ENCODE measurements at places on chromosomes 2 and 18.

GRCh38 chr2:239870863-239871262 is 154.3 kb downstream of the NDUFA10 start:
- no peak for DNase-seq
- H3K27me3 ChIP-seq: peaks cover 22% of the 10 kb centered on the region
- H3K36me3 ChIP-seq: no peaks in the 10 kb centered on the region
- H3K4me3 ChIP-seq: no peak overlapping the region
- peaks cover 5% of the 10 kb centered on the region for H3K4me1 ChIP-seq

DNA sequence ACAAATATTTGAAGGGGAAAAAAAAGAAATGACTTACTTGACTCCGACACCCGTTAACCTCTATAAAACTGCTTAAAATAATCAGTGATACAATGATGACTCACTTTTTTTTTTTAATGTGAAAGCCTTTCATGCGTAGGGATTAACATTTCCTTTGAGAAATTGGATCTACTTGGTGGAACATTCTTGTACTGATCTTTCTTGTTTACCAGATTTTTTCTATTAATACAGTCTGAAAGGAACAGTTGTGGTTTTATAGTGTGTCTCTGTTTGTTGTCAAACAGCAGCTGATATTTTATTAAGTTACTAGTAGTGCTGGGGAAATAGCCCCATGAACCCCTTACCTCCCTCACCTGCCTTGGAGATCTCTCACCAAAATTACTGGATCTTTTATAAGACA is 40.2 kb upstream of the NEB start:
- no peak overlapping the region for H3K27ac ChIP-seq
- H3K36me3 ChIP-seq: peaks cover 37% of the 10 kb centered on the region
- no peak for DNase-seq
- no peaks in the 10 kb centered on the region for H3K4me1 ChIP-seq
- H3K4me3 ChIP-seq: no peak overlapping the region

DNA sequence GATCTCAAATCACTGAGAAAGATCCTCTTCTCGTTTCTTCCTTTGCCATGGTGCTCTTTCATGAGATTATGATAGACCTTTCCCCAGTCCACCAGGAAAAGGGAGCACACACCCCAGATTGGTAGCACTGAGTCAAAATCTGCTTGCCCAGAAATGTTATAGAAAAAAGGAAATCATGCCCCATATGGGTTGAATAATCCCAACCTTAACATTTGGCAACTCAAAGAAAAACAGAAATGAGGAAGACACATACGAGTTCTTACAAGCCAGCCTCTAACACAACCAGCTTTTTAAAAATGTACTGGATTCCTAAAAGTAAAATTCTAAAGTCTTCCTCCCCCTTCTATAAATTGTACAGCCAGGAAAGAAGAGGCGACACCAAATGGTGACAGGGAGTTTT is 103.0 kb downstream of the ANKRD44 start:
- peaks cover 96% of the 10 kb centered on the region for H3K4me1 ChIP-seq
- H3K27ac ChIP-seq: peak overlapping the region; percentile 97
- DNase-seq: no peak
- peaks cover 58% of the 10 kb centered on the region for H3K36me3 ChIP-seq
- no peaks in the 10 kb centered on the region for H3K27me3 ChIP-seq
- H3K4me3 ChIP-seq: peak overlapping the region; percentile 61

- DNase-seq: no peak
- H3K27ac ChIP-seq: no peak overlapping the region
- H3K4me1 ChIP-seq: no peaks in the 10 kb centered on the region
- H3K27me3 ChIP-seq: no peaks in the 10 kb centered on the region
Observed at GRCh38 chr2:191410646-191411436, 165.6 kb downstream of the MYO1B start.

- H3K27ac ChIP-seq: no peak overlapping the region
- H3K27me3 ChIP-seq: peaks cover 13% of the 10 kb centered on the region
- H3K4me3 ChIP-seq: no peak overlapping the region
- no peaks in the 10 kb centered on the region for H3K4me1 ChIP-seq
- DNase-seq: no peak
Observed at GRCh38 chr2:111958901-111959300, 60.5 kb downstream of the MERTK start.

DNA sequence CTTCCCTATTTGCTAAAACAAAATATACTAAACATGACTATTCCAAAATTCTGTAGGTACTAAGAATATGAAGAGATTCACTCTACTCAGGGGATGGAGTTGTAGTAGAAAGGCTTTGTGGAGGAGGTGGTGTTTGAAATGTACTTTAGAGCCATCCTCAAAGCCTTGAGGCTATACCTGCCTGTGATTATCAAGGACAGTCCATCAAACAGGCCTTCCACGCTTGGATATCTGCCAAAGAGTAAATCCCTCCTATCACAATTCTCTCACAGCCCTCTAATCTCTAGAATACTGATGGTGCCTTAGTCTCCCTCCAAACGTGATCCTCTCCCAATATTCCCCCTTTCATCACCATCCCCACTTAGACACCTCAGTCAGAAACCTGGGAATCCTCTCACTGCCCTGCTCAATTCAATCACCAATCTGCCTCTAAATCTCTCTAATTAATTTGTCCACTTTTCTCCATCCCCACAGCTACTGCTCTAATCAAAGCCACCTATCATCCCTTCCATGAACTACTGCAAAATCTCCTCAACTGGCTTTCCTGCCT is 13.1 kb downstream of the SOS1 start:
- H3K4me3 ChIP-seq: no peak overlapping the region
- no peak for DNase-seq
- peaks cover 57% of the 10 kb centered on the region for H3K36me3 ChIP-seq
- H3K27me3 ChIP-seq: no peaks in the 10 kb centered on the region
- H3K4me1 ChIP-seq: peaks cover 70% of the 10 kb centered on the region
- H3K27ac ChIP-seq: no peak overlapping the region

DNA sequence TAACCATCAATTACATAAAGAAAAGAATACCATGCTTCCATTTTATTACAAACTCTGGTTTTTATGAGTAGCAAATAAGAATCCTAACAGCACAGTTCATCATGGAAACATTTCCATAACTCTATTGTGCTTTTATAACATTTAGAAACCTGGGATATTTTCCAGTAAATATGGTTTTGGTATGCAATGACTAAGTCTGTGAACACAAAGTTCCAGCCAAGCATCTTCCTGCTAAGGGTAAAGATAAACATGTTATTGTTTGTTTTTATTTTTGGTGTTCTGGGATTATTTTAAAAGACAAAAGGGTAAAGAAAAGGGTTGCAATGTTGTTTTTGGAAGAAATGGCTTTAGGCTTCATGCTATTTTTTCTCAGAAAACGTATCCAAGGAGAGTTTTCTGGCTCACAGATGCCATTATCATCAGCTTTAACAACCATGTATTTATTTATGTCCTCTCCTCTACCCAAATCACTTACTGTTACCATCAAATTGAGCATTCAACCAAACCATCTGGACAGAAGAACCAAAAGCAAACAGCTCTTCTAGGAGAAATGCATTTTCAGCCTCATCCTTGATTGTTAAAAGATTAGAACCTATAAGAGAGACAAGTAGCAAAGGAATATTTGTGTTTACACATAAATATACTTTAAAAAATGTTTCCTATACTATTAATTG is 116.0 kb downstream of the PLA2R1 start:
- no peaks in the 10 kb centered on the region for H3K27me3 ChIP-seq
- no peak overlapping the region for H3K4me3 ChIP-seq
- H3K36me3 ChIP-seq: no peaks in the 10 kb centered on the region

- peak; percentile 95 for DNase-seq
- H3K27ac ChIP-seq: peak within 1 kb of the TSS; percentile 96
- peak within 1 kb of the TSS; percentile 95 for H3K4me3 ChIP-seq
- peaks cover 46% of the 10 kb centered on the region for H3K4me1 ChIP-seq
- no peaks in the 10 kb centered on the region for H3K27me3 ChIP-seq
Observed at GRCh38 chr2:189783927-189784867, at the start of the genes ORMDL1 and PMS1. Gene ORMDL1 (minus strand): TSS chr2:189784339. CDS start chr2:189782595, 1,744 bp downstream. Gene PMS1 (plus strand): TSS chr2:189784450. CDS start chr2:189791810, 7,360 bp downstream.

GRCh38 chr2:198060277-198060676 is 255.9 kb downstream of the PLCL1 start:
- H3K4me1 ChIP-seq: no peaks in the 10 kb centered on the region
- H3K36me3 ChIP-seq: no peaks in the 10 kb centered on the region
- no peaks in the 10 kb centered on the region for H3K27me3 ChIP-seq
- no peak overlapping the region for H3K4me3 ChIP-seq
- DNase-seq: no peak

DNA sequence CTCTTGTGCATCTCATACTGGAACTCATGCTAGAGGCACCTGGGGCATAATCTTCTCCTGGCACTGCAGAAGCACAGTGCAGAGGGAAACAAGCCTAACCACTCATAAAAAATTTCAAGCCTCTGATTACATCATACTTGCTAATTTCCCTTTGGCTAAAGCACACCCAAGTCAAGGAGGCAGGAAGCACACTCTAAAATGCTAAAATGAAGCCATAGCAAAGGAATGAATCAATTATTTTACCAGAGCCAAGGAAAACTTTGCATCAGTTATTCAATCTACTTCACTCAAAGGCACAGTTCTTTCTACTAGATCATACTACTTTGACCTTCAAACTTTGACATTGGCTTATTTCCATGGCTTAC is 79.6 kb upstream of the SPOPL start:
- H3K36me3 ChIP-seq: no peaks in the 10 kb centered on the region
- H3K27ac ChIP-seq: no peak overlapping the region
- no peak for DNase-seq

GRCh38 chr2:25514043-25514637 is 159.2 kb downstream of the DTNB start:
- no peak overlapping the region for H3K4me3 ChIP-seq
- DNase-seq: no peak
- no peak overlapping the region for H3K27ac ChIP-seq
- H3K4me1 ChIP-seq: peaks cover 32% of the 10 kb centered on the region

- H3K27me3 ChIP-seq: no peaks in the 10 kb centered on the region
- H3K36me3 ChIP-seq: no peaks in the 10 kb centered on the region
- no peak overlapping the region for H3K4me3 ChIP-seq
- no peak overlapping the region for H3K27ac ChIP-seq
Observed at GRCh38 chr18:11021477-11021876, 127.9 kb downstream of the PIEZO2 start.

DNA sequence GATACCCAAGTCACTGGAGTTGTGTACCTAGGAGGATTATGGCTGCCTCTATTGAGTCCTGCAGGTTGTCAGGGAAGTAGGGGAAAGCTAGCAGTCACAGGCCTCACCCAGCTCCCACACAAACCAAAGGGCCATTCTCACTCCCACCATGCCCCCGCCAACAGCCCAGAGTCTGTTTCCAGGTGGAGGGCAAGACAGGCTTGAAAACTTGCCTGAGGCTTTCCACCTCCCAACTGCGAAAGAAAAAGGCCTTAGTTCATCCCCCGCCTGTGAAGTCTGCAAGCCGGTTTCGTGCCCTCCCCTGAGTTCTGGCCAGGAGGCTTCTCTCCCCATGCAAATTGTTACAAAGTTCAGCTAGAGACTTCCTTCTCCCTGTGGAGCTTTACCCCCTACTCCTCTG is 270.3 kb downstream of the TXNL1 start:
- H3K27ac ChIP-seq: no peak overlapping the region
- no peaks in the 10 kb centered on the region for H3K27me3 ChIP-seq
- no peak for DNase-seq
- no peaks in the 10 kb centered on the region for H3K4me1 ChIP-seq
- H3K36me3 ChIP-seq: no peaks in the 10 kb centered on the region

DNA sequence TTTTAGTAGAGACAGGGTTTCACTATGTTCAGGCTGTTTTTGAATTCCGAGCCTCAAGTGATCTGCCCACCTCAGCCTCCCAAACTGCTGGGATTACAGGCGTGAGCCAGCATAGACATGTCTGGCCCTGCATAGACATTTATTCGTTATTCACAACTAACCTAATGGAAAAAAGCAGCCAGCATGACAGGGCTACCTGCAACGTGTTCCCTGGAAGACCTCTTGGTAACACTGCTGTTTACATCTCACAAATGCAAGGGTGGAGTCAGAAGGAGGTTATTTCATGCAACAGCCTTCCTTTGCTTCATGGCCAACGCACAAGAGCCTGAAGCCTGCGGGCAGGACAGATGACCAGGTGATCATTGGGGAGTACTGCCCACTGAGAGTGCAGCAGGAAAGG is 9.2 kb downstream of the SERPINE2 start:
- H3K27me3 ChIP-seq: no peaks in the 10 kb centered on the region
- no peak overlapping the region for H3K4me3 ChIP-seq
- H3K4me1 ChIP-seq: peaks cover 71% of the 10 kb centered on the region
- peaks cover 24% of the 10 kb centered on the region for H3K36me3 ChIP-seq

GRCh38 chr2:95314964-95315611 is 17.9 kb downstream of the KCNIP3 start:
- H3K27ac ChIP-seq: no peak overlapping the region
- no peaks in the 10 kb centered on the region for H3K4me1 ChIP-seq
- DNase-seq: no peak
- H3K4me3 ChIP-seq: no peak overlapping the region
- no peaks in the 10 kb centered on the region for H3K36me3 ChIP-seq

DNA sequence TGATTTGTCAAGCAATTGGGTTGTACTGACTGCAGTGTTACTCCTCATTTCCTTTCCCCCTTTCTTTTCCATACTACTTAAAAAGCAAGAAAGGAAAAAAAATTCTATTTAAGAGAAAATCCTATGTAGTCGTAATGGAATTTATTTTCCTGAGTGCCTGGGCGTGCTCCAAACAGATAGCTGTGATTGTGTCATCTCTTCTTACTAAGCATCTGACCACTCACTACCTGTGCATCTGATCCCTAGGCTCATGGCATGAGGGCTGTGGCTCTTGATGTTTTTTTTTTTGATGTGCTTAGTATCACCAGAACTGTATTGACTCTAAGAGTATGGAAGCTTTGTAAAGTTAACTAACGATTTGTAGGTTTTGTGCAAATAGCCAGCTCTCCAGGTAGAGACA is 19.0 kb downstream of the CRIM1 start:
- H3K36me3 ChIP-seq: peaks cover 2% of the 10 kb centered on the region
- no peak overlapping the region for H3K27ac ChIP-seq
- no peak overlapping the region for H3K4me3 ChIP-seq
- DNase-seq: no peak
- peaks cover 17% of the 10 kb centered on the region for H3K4me1 ChIP-seq

GRCh38 chr2:133090358-133090757 is 420.4 kb upstream of the LYPD1 start:
- no peaks in the 10 kb centered on the region for H3K36me3 ChIP-seq
- DNase-seq: no peak
- no peak overlapping the region for H3K4me3 ChIP-seq
- no peaks in the 10 kb centered on the region for H3K27me3 ChIP-seq

GRCh38 chr18:46356278-46357033 is 252.3 kb downstream of the HAUS1 start:
- peaks cover 3% of the 10 kb centered on the region for H3K4me1 ChIP-seq
- no peaks in the 10 kb centered on the region for H3K36me3 ChIP-seq
- H3K27me3 ChIP-seq: peaks cover 11% of the 10 kb centered on the region
- no peak overlapping the region for H3K27ac ChIP-seq
- no peak overlapping the region for H3K4me3 ChIP-seq

DNA sequence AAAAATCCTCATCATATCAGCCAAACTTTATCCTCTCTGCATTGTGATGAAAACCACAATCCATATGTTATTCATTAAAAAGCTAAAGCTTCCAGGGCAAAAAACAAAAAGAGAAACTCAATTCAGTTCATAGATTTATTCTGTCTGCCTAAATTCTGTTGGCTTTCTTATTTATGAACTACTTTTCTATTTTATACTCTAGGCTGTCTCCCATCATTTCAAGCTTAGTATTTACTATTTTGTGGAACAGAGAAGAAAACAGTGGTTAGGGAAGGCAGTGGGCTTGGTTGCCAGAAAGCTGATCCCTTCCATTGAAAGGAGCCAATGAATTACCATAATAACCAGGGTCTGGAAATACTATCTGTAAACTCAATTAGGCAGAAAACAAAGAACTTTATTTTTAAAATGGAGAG is 71.8 kb downstream of the RAPH1 start:
- H3K27me3 ChIP-seq: no peaks in the 10 kb centered on the region
- no peaks in the 10 kb centered on the region for H3K4me1 ChIP-seq
- no peak overlapping the region for H3K4me3 ChIP-seq
- no peaks in the 10 kb centered on the region for H3K36me3 ChIP-seq

- H3K4me3 ChIP-seq: no peak overlapping the region
- no peaks in the 10 kb centered on the region for H3K4me1 ChIP-seq
- no peak for DNase-seq
- H3K27ac ChIP-seq: no peak overlapping the region
- no peaks in the 10 kb centered on the region for H3K27me3 ChIP-seq
- H3K36me3 ChIP-seq: no peaks in the 10 kb centered on the region
Observed at GRCh38 chr18:66621816-66622576, 18.1 kb upstream of the CDH19 start.

All from activated naive CD4-positive, alpha-beta T cell treated with anti-CD3 and anti-CD28 coated beads, Interleukin-2, amount 10 ng/mL, durations not matched to agents 7 days and 5 days (primary cell).